ENCODE measurements at places on chromosomes 4 and X.

DNA sequence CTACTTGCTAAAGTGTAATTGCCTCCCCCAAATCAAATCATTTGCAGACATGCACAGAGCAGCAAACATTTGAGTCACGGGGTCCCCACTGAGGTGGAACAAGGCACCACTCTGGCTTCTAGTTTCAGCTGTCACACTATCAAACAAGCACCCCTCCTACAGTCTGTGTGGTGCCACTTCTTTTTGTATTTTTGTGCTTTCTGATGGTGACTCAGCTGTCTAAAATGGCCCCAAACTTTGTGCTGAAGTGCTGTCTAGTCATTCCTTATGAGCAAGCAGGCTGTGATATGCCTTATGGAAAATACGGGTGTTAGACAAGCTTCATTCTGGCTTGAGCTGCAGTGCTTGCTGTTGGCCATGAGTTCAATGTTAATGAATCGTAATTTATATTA lies 15.4 kb downstream of the IGFBP7 start:
- DNase-seq, result no peak

DNA sequence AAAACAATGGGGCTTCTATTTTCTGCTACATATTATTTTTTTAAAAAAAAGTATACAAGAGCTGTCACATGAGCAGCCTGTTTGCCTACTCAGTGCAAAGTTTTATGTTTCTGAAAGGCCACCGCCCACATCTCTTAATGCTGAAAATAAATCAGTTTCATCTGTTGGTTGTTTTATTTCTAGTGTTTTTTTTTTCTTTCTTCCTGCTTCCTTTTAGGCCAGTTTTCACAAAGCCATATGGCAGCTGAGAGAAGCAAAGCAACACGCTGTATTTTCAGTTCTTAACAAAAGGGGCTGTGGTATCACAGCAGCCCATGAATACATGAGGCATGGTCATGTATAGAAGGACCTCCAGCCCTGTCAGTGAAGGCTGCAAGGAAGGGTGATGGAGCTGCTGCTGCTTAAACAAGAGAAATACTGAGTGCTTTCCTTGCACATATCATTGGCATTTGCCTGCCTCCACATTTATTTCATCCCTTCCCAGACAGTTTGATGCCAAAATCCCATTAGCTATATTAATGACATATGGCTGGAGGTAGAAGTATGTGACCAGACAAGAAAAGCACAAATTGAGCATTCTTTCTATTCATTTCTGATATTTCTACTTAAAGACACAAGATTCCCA lies 172.5 kb downstream of the PCDH18 start:
- peak; percentile 72 for DNase-seq

GRCh38 chrX:115539841-115540240 lies 21.1 kb upstream of the PLS3 start:
- DNase-seq, result no peak

- no peak for DNase-seq
These were observed 1659.8 kb upstream of the ADGRL3 start for GRCh38 chr4:59540311-59540710.

DNA sequence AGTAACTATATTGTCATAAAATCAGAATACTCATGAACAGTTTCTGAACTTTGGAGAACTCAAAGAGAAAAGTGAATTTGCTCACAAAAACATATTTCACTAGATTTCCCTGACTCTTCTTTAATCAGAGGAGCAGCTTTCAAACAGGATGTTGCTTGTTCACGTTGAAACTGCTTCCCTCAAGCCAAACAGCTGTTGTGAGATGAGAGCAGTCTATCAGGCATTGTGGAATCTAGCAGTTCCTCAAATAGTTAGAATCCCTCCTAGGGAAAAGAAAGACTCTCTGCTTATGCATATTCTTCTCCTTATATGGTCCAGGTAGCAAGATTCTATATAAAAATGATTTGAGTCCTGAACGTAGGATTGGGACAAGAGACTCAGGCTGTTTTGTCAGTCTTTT lies 1012.1 kb downstream of the FAM133A start:
- DNase-seq, result no peak

DNA sequence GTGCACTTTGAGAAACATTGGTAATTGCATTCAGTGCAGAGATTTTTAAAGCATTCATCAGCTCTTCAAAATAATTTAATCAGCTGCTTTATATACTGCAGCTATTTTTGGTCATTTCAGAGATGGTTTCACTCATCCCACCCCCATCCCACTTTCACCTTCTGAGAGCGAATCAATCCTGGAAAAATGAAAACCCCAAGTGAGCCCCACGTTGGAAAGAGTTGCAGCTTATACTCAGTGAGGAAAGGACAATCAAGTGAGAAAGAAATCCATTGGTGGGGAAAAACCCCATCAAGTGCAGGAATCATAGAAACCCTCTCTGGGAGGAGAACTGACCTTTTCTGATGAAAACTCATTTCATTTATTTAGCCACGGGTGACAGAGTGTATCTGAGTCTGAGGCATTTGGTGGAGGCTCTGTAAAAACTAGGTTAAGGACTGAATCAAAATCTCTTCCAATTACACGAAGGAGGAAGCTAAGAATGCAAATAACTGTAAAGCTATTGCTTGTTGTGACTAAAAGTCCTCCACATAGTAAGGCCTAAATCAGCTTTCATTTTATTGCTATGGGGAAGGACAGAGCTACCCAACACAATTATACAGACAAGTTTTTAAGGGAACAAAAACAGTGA lies 240.4 kb upstream of the PGRMC2 start:
- no peak for DNase-seq

GRCh38 chrX:18149454-18149853 lies 71.2 kb downstream of the BEND2 start:
- no peak for DNase-seq

- no peak for DNase-seq
These were observed 937.9 kb downstream of the CCSER1 start for GRCh38 chr4:91065117-91065516.

- DNase-seq, result no peak
These were observed 502.7 kb downstream of the PACRGL start for GRCh38 chr4:21202959-21203358.

GRCh38 chr4:82044141-82044993 lies 329.4 kb downstream of the HNRNPD start:
- peak; percentile 20 for DNase-seq
